ENCODE measurements at places on chromosomes 2 and 18.

DNA sequence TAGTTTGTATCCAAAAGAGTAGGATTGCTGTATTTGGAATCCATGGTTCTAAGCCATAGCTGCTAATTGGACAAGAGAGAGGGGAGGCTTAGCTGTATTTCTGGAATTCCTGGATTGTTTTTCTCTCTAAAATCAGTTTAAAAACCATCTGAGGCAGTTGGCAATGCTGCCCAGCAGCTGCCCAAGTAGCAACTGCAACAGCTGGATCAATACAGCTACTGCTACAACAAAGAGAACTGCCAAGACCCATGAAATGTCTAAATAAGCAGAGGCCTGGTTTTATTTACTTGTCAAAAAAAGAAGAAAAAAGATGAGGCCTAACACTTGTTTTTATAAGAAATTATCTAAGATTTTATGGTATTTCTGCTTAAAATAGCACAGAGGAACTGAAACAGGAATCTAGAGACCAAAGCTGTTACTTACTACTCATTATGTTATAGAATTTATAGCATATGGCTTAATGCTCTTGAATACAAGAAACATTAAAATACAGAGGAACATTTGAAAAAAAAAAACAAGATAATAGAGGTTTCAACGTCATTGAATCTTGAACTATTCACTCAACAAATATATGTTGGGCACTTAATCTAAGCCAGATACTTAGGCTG, 39.1 kb downstream of the TMEFF2 start:
- peak; percentile 44 for DNase-seq

DNA sequence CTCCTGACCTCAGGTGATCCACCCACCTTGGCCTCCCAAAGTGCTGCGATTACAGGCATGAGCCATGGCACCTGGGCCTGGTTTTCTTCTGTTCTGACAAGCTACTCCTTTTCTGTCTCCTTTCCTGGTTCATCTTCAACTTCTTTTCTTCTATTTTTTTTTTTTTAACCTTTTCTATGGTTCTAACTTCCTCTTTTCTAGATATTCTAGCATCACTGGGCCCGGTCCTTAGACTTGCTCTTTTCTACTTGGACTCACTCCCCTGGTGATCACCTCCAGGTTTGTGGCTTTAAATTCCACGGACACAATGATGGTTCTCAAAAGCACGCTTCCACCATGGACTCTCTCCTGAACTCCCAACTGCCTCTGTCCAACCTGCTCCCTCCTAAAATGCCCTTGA, 2.0 kb downstream of the EIF2AK2 start:
- DNase-seq: no peak

- no peak for DNase-seq
Measured at GRCh38 chr2:74017223-74017622, 32.5 kb downstream of the TET3 start.

DNA sequence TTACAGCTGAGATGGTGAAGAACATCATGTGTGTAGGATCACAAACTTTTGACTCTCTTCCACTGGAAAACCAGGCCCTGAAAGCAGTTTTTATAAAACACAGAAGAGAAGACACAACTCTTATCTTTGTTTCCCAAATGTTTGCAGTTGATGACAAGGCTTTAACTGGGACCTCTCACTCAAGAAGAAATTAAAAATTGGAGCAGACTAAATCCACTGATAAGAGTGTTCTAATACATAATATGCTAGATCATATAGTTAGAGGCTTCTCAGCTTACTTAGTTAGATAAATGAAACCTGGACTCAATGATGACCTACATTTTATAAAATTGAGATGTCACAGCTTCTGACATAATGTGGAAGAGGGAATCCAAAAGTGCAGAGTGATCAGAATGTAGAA, 158.3 kb upstream of the WDSUB1 start:
- no peak for DNase-seq

DNA sequence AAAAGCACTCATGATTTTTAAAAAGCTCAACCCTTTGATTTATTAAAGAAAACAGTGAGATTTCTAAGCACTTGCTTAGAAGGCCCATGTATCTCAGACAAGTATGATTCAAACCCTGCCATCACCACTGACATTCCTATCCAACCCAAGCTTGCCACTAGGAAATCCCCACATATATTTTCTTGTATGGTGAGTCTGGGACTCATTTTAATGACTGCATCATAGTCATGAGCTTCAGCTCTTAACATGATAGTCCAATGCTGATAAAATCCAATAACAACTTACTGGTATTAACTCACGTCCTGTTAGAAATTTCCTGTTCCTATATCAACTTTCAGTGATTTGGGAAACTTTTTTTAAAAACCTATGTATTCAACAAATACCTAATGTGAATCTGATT, 39.4 kb upstream of the NCKAP5 start:
- DNase-seq: peak; percentile 27

GRCh38 chr2:127984551-127984950, 43.3 kb downstream of the SAP130 start:
- DNase-seq: no peak

- peak; percentile 85 for DNase-seq
Measured at GRCh38 chr2:41965909-41966295, 81.9 kb upstream of the PKDCC start.

GRCh38 chr2:36245651-36246050, 109.9 kb upstream of the CRIM1 start:
- DNase-seq: no peak
